Karpas-422 (cell line): ENCODE measurements at places on chromosomes 11 and 22.
A peak's percentile ranks its signal among the peaks of the same experiment; 100 is the strongest.

DNA sequence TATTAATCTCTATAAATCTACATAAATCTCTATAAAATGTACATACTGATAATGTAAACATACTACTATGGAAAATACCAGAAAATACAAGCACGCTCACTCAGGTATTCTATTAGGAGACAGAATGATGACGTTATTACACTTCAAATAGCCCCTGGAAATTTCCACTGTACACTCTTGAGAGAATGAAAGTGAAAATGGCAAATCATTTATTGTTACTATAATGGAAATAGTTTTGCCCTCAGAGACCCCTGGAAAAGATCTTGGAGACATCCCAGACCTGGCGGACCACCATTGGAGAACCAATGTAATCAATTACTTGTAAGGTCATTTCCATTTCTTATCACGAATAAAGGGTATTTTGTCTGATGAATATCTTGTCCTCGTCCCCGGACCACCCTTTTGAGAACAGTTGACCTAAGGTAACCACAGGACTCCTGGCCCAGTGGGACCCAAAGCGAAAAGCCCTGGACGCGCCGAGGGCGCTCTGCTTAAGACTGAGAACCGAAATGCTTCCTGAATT is 509 bp upstream of the PRRG4 start:
- DNase-seq = no peak

DNA sequence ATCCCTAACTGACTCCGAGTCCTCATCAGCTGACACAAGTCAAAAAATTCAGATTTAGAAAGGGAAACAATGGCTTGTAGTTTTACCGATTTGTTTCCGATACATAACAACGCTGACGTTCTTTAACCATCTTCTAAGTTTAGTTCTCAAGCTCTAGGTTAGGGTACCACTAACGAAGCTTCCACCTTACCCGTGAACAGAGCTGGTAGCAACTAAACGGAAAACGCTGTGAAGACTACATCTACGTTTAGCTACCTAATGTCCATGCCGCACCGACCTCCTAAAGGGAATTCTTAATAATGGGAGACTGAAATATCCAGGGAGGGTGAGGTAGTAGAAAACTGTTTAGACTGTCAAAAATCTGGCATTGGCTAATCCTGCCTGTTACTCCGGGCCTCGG is 1.0 kb downstream of the NUP98 start:
- DNase-seq = no peak

GRCh38 chr22:47270463-47271135 is 508.1 kb downstream of the TBC1D22A start:
- peak; percentile 47 for DNase-seq

GRCh38 chr11:35112056-35112845 is 26.7 kb upstream of the CD44 start:
- no peak for DNase-seq

GRCh38 chr22:38310518-38311322 is 6.5 kb downstream of the CSNK1E start:
- no peak for DNase-seq

DNA sequence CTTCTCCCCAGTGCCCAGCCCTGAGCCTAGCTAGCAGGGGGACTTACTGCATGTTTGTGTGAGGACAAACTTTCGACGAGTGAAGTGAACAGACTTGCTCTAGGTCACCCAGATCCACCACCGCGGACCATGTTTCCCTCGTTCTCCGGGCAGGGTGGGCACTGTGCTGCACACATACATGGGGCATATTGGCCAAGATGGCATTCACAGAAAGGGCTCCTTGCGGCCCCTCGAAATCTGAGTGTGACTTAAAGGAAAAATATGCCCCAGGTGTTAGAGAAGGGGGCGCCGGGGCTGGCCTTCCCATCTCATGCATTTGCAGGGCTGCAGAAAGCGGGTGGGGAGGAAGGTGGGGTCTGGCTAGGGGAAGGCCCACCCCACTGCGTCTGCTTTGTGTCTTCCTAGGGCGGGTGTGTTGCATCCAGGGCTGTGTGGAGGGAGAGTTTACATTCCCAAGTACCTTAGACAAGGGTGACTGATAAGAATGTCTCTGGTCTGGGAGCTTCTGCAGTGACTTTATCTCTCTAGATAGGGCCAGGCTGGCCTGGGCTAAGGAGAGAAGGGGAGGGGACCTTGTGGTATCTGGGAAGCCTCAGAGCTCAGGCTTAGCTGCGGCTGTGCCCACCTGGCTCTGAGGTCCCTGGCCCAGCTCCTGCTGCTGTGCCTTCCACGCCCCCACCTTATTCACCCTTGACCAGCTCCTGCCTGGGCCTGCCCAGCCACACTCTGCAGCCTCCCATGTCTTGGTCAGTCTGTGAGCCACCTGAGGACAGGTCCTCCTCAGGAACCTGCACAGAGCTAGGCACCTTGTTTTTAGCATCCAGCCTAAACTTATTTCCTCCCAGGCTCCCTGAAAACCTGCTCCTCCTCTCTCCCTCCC is 45.8 kb downstream of the LRRC32 start:
- no peak for DNase-seq

- DNase-seq = peak; percentile 87
These were observed 13.6 kb upstream of the LGR4 start for GRCh38 chr11:27485930-27486773.

DNA sequence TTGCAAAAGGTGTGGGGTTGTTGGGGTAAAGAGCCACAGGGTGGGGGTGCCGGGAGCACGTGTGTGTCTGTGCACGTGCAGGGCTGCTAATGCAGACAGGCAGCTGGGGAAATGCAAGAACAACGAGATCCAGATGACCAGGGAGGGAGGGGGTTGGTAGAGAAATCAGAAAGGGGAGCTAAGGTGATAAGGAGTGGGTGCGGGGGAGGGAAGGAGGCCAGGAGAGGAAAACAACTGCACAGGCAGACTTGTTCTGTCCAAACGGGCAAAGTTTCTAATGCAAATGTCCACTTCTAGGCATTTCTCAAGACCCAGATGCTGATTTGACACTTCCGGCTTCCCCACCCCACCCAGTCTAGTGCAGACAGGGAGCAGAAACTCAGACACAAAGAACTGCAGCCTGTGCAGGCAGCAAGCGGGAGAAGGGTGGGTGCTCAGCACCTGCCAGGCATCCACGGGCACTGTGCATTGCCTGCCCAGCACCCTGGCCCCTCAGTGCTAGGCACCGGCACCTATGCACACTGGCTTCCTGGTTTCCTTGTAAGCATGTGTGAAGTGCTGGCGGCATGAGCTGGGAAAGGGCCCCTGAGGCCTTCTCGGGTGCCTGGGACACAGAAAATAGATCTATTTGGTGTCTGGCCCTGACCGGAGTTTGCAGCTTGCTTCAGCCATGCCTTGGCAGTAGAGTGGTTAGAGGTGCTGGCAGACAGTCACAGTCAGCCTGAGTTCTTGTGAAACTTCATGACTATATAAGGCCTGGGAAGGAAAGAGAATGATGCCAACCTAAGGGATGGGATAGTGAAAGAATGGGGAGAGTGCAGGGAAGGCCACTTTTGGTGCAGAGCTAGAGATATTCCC is 220.1 kb upstream of the SORL1-AS1 start:
- DNase-seq = no peak

DNA sequence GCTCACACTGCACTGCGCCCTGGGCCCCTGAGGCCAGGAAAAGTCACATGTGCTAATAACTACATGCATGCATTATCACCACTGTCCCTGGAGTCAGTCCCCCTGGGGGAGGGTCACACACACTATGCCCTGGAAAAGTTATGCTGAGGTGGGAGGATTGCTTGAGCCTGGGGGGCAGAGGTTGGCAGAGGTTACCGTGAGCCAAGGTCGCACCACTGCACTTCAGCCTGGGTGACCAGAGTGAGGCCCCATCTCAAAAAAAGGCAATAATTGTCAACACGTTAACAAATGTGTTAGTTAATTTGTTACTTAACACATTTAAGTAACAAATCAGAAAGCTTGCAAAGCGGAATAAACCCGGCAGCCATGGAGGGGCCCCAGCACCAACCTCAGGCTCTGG is 13.3 kb upstream of the SEC14L6 start:
- no peak for DNase-seq

- DNase-seq = no peak
These were observed 66.9 kb downstream of the SCN3B start for GRCh38 chr11:123587559-123587958.

GRCh38 chr22:44365832-44366231 is 53.1 kb upstream of the SHISAL1 start:
- no peak for DNase-seq

GRCh38 chr11:71246559-71246958 is 5.8 kb downstream of the SHANK2 start:
- DNase-seq = no peak

DNA sequence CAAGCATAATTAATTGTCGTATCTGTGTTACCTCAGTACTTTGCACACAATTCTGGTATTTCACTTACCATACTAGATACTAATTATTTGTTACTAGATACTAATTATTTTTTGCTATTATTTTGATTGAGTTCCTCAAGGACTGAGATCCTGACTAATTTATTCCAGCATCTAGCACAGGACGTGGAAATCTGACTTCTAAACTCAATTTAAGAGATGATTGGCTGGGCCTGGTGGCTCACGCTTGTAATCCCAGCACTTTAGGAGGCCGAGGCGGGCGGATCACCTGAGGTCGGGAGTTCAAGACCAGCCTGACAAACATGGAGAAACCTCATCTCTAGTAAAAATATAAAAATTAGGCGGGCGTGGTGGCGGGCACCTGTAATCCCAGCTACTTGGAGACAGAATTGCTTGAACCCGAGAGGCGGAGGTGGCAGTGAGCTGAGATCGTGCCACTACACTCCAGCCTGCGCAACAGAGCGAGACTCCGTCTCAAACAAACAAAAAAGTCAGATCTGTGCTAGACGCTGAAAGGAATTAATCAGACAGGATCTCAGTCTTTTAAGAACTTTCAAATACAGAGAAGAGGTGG is 527 bp upstream of the MRPL48 start:
- DNase-seq = peak; percentile 59

- no peak for DNase-seq
These were observed 274.2 kb downstream of the FAM76B start for GRCh38 chr11:95515371-95515770.

DNA sequence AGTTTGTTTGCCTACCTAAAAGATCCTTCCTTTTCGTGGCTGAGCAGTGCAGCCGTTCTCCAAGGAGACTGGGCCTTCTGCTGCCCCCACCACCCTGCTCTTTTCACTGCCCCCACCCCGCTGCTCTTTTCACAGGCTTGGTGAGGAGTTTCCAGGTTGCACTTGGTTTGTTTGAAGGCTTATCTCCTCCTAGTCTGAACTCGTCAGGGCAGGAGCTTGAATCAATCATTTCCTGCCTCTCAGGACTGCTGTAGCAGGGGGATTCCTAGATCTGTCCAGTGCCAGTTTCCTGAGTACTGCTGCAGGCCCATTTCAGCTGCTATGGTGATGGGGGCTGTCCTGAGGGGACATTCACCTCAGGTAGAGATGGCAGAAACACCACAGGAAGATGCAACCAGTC is 10.0 kb downstream of the MED15 start:
- no peak for DNase-seq

- no peak for DNase-seq
These were observed 61.5 kb downstream of the SYN3 start for GRCh38 chr22:32996702-32997101.

DNA sequence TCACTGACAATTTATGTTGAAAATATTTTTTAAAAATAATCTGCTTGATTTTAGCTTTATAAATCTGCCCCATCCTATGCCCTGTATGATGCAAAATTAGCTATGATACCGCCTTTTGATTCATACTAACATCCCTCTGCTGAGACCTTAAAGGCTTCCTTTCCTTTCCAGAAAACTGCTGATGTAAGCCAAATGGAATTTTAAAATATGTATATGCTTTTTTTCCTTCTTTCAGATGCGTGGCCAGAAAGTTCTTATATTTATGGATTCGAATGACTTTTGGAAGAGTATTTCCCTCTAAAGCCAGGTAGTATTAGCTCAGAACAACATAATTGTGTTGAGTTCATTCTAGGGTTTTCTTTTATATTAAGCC is 34.5 kb downstream of the SFI1 start:
- no peak for DNase-seq

DNA sequence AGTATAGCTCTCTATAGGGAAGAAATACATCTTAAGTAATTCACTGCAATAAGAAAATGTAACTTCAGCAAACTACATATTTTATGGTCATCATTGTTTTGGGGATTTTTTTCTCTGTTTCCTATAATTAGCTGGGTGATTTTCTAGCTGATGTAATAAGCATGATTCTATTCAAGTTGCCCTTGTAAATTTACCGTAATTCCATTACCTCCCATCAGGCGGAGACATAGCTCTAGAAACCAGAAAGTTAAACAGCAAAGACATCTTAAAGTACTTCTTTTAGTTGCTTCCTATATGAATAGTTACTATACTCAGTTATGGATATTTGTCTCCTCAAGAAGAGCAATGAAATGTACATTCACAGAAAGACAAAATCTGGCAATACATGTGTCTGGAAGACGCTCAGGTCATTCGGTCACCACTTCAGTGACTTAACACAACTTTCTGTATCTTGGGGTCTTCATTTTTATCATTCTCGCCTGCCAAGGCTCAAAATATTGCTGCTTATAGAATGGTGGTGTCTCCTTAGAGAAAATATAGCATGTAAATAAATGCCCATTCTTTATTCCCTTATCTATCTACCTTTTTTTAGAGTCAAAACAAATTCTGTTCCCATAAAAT is 239.9 kb upstream of the ZC3H12C start:
- DNase-seq = peak; percentile 85

- no peak for DNase-seq
These were observed 446.6 kb downstream of the TBC1D22A start for GRCh38 chr22:47209040-47209514.

- DNase-seq = no peak
These were observed 33.6 kb downstream of the DBX1 start for GRCh38 chr11:20126724-20127123.

GRCh38 chr22:43151251-43152002 is at the start of gene TSPO:
TSS of gene TSPO (plus strand) at chr22:43151559. CDS start at chr22:43159239, 7,680 bp downstream.
- no peak for DNase-seq

DNA sequence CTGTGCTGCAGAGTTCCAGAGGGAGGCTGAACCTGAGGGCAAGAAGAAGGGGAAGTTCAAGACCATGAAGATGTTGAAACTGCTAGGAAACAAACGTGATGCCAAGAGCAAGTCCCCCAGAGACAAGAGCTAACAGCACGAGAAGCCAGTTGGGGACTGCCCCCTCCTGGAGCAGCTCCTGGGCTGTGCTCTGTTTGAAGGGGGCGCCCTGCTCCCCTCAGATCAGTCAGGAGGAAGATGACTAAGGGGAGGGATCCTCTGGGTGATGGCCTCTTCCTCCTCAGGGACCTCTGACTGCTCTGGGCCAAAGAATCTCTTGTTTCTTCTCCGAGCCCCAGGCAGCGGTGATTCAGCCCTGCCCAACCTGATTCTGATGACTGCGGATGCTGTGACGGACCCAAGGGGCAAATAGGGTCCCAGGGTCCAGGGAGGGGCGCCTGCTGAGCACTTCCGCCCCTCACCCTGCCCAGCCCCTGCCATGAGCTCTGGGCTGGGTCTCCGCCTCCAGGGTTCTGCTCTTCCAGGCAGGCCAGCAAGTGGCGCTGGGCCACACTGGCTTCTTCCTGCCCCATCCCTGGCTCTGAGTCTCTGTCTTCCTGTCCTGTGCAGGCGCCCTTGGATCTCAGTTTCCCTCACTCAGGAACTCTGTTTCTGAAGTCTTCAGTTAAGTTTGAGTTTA is 12.6 kb downstream of the C22orf23 start:
- DNase-seq = peak; percentile 55

- DNase-seq = peak; percentile 78
These were observed 14.3 kb downstream of the ATP5MG start for GRCh38 chr11:118415739-118416068.

GRCh38 chr22:42844756-42845155 is 12.3 kb downstream of the ARFGAP3 start:
- no peak for DNase-seq
